SW480 (cell line): ENCODE measurements at places on chromosomes 4 and X.

- DNase-seq, result peak; percentile 39
Observed at GRCh38 chrX:70720721-70721120, 187.8 kb downstream of the TEX11 start.

- DNase-seq, result no peak
Observed at GRCh38 chrX:153488231-153488914, 6.4 kb upstream of the BGN start.

GRCh38 chr4:71288875-71289274 lies 49.9 kb upstream of the SLC4A4 start:
- DNase-seq, result no peak

DNA sequence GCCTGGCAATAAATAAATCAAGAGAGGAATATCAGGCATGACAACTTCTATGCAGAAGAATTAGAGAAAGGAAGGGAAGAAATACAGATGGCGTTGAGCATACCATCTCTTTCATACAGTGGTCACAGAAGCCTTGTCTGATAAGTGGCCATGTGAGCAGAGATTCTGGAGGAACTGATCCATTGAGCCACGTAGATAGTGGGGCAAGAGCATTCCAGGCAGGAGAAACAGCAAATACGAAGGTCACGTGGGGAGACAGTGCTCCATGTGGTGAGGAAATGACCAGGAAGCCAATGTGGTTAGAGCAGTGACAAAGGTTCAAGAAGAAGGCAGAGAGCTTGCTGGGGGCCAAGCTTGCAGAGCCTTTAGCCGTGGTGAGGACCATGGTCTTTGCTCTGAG lies 226.7 kb upstream of the NOCT start:
- no peak for DNase-seq

- no peak for DNase-seq
Observed at GRCh38 chr4:14338585-14339265, 663.6 kb upstream of the CPEB2 start.

DNA sequence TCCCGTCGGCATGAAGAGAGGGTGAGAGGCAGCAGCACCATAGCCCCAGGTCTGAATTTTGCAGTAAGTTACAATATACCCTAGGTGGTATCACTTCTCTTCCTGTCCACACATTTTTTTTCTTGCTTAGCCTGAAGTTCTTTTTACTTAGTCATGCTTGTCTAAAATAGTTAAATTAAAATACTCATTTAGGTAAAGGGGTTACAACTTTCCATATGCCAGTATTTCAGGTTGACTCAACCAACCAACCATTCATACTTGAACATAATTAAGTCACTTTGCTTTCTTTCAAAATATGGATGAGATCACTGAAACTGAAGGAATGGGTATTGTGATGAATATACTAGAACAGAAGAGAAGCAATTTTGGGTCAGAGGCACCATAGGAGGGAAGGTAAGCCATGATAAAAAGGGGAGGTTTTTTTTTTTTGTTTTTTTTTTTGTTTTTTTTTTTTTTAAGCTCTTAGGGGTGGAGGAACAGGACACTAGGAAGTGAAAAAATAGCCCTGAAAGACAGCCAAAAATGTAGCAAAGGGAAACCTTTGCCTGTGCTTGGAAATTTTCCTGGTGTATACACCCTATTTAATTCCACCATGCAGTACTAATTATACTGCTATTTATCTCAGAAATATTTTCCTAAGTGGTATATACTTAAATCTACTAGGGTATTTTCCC lies 41.8 kb downstream of the RPS6KA3 start:
- no peak for DNase-seq

DNA sequence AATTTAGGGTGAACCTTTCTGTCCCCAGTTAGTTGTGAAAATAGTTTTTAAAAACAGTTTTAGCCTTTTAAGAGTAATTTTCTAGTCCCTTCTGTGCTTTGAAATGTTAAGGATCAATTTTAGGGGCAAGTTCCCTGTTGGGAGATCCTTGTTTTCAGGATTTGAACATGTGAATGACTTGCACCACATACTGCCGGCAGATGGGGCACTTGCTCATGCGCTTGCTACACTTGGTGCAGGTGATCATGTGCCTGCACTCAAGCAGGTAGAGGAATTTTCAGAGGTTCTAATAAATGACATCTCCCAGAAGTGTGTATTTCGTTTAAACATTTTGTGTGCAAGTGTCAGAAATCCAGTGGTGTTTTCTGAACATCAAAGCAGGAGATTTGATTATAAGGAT lies 195.9 kb downstream of the CHM start:
- peak; percentile 25 for DNase-seq

GRCh38 chr4:189548484-189549125 lies 392.1 kb upstream of the FRG1 start:
- no peak for DNase-seq

DNA sequence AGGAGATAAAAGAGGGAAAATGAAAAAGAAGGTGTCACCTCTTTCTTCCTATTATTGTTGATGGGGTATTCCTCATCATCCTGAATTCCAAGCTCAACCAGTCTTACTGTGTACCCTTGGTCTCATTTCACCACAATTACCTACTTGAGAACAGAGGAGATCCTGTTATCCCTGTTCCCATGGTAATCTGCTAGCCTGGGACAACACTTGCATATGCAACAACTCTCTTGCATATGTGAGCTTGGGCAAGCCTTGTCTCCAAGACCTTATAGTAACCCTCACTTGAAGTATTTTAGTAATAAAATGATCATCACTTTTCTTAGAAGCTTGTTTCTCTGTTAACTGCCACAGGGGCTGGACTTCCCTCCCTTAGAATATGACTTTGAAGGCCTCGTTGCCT lies 253.7 kb downstream of the NAP1L3 start:
- DNase-seq, result no peak

GRCh38 chr4:148216866-148217814 lies 225.1 kb downstream of the NR3C2 start:
- peak; percentile 23 for DNase-seq

DNA sequence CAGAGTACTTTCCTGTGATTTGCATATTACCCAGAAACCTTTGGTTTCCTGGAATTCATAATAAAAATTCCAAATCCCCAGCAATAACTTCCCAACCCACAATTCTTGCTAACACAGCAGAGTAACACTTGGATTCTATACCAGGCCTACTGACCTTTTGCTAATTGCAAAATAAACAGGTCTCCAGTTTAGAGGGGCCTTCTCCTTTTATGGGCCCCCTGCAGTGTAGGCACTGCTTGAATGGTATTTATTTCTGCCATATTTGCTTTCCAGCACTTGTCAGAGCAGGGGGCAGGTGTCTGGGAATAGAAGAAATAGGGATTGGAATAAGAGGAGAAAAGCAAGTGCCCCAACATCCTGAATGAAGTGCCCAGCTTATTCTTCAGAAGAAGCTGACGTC lies 25.3 kb upstream of the GPC3 start:
- DNase-seq, result no peak

DNA sequence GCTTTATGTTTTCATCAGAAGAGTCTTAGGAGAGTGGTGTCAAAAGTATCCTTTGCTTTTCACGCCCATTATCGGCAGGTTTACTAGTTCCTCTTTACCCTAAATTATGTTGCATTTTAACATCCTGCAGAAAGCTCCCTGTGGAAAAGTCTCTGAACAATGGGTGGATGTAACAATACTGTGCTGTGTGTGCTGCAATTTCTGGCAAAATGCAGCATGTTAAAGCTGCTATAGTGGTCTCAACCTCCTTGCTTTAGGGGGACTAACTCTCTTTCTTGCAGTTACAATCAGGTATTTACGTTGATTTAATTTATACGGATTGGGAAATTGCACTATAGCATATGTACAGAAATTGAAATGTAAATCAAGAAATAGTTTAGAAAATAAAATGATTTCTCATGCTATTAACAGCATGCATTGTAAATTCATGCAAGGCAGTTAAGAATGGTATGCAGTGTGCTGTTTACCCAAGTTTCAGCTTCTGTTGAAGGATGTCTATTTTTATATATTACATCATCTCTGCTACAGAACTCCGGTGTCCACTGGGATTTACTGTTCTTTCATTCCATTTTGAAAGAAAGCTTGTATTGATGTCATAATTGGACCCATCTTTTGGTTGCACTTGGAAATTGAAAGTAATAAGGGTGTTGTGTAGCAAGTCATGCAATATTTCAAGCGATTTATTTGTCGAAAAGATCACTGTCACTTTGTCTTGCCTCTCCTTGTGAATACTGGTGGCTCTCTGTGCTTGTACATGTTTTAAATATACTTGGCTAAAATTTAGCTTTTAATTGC lies 145.7 kb downstream of the RAPGEF2 start:
- no peak for DNase-seq

GRCh38 chr4:153710681-153711080 lies 26.6 kb downstream of the TLR2 start:
- no peak for DNase-seq

GRCh38 chrX:18855919-18856644 lies 127.8 kb downstream of the PHKA2 start:
- peak; percentile 50 for DNase-seq

DNA sequence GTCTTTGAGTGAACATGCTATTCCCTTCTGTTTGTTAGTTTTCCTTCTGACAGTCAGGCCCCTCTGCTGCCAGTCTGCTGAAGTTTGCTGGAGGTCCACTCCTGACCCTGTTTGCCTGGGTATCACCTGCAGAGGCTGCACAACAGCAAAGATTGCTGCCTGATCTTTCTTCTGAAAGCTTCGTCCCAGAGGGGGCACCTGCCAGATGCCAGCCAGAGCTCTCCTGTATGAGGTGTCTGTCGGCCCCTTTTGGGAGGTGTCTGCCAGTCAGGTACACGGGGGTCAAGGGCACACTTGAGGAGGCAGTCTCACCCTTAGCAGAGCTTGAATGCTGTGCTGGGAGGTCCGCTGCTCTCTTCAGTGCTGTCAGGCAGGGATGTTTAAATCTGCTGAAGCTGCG lies 456.9 kb upstream of the HTR2C start:
- DNase-seq, result no peak

DNA sequence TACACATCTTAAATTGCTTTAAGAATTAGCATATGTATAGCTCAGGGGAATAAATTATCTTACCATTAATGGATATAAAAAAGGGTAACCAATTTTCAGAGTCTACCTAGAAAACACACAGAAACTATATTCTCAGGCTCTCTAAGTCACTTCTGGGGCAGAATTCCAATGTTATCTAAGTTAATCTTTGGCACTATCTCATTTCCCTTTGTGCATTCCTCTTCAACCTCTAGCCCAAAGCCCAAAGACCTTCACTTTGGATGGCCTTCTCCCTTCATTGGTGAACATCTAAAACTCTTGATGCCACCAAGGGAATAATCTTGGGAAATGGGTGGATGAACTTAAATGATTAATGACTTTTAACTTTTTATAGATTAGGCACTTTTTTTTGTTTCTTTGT lies 108.3 kb downstream of the APBB2 start:
- DNase-seq, result no peak

DNA sequence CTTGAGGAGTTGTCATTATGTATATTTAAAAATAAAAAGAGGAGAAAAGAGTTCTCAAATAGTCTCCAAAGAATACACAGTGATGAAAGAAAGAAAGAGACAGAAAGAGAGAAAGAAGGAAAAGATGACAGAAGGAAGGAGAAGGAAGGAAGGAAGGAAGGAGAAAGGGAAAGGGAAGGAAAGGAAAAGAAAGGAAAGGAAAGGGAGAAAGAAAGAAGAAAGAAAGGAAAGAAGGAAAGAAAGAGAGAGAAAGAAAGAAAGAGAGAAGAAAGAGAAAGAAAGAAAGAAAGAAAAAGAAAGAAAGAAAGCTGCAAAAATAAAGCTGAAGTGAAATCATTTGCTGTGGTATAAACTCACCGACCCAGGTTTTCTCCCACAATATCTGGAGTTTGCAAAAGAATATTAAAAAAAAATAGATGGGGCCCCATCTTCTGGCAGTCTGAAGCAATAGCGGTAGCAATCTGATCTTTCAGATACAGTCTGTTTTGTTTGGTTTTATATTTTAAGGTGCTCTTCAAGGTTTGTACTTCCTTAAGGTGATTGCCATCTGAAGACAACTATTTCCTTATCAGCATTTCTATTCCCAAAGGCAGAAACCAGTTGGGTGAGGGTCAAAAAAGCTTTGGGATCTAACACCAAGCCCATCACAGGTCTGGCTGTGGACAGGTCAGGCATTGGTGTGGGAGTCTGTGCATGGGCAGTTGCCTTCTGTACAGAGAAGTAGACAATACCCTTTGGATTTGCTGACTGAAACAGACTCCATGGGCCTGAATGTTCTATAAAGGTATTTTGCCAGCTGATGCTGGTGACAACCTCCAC lies 160.4 kb downstream of the CPEB2 start:
- DNase-seq, result peak; percentile 42

- no peak for DNase-seq
Observed at GRCh38 chrX:13934731-13935130, 95.0 kb downstream of the GEMIN8 start.

GRCh38 chr4:61407642-61408618 lies 207.8 kb downstream of the ADGRL3 start:
- DNase-seq, result no peak

DNA sequence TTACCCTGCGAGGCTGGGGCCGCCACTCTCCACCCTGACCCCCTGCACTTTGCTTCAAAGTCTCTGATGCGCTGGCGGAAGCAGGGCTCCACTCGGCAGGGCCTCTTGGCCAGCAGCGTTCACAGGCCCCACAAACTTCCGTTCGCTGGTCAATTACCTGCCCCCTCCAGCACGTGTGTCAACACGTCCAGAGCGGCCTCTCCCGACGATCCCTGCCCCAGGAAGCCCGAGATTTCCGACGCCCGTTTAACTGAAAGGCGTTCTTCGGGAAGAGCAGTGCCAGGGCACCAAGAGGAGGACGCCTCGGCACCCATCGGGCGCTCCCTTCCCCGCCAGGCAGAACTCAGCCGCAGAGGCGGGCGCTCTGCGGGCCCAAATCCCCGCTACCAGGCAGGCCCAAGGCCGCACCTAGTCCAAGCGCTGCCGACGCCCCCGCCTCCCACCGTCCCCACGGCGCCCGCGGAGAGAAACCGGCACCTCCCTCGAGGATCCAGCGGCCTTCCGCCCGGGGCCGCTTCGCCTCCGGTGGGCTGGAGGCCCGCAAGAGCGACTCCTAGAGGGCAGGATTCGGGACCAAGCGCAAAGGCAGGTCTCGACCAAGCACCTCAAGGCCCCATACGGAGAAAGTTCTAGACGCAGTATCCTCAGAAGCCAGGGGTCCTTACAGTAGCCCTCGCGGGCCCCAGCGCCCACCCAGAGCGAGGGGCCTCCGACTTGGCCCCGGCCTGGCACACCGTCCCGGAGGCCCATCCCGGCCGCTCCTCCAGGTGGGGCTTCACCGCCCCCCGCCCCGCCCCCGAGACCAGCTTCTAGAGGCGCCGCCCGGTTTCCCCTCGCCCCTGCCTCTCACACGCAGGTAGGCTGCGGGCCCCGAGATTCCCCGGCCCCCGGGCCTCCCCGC lies 586 bp downstream of the BCAP31 start:
- DNase-seq, result peak; percentile 59

- no peak for DNase-seq
Observed at GRCh38 chrX:19899217-19899788, 11.9 kb upstream of the SH3KBP1 start.
